Dermis lymphatic vessel endothelial cell (primary cell): ENCODE measurements at places on chromosomes 3 and 15. TPM values are rescaled to one million over a fixed set of nuclear protein-coding genes. Genes with fewer than 3 reads are reported as not detected.

ARPP21 gene
- not detected in 2 replicates for total RNA-seq

IQCF6 gene
- not detected in 2 replicates for total RNA-seq

GPR176 gene
- 7.4 and 8.0 TPM in 2 replicates for total RNA-seq

CAMK1 gene
- total RNA-seq = 23.9 and 27.6 TPM in 2 replicates

MAP3K13 gene
- total RNA-seq = 9.4 and 12.6 TPM in 2 replicates

P2RY13 gene
- total RNA-seq = not detected in 2 replicates

SLC49A4 gene
- total RNA-seq = 10.0 and 15.1 TPM in 2 replicates

ATP13A5 gene
- total RNA-seq = not detected in 2 replicates

MASP1 gene
- under 0.01 and 0.43 TPM in 2 replicates for total RNA-seq

LPP gene
- total RNA-seq = 29.3 and 43.6 TPM in 2 replicates

NR2E3 gene
- 0.22 and 0.26 TPM in 2 replicates for total RNA-seq

CCR8 gene
- total RNA-seq = not detected in 2 replicates

ZNF502 gene
- total RNA-seq = 2.2 and 4.2 TPM in 2 replicates

RAD51 gene
- 2.7 and 2.8 TPM in 2 replicates for total RNA-seq

COL6A6 gene
- not detected in 2 replicates for total RNA-seq

GCNT3 gene
- total RNA-seq = not detected in 2 replicates

LRTM1 gene
- not detected in 2 replicates for total RNA-seq

MYRIP gene
- total RNA-seq = 8.9 and 10.1 TPM in 2 replicates

NANOGP8 gene
- not detected in 2 replicates for total RNA-seq

ZFAND6 gene
- total RNA-seq = 198 and 237 TPM in 2 replicates

TEX55 gene
- total RNA-seq = not detected in 2 replicates

CHRFAM7A gene
- total RNA-seq = 0.60 and 1.6 TPM in 2 replicates

CCR9 gene
- not detected in 2 replicates for total RNA-seq

CCRL2 gene
- total RNA-seq = 0.22 and 0.26 TPM in 2 replicates

USP50 gene
- total RNA-seq = 0.17 TPM in 1 of 2 replicates, not detected in the other

FRMD4B gene
- 47.2 and 67.5 TPM in 2 replicates for total RNA-seq

ISLR gene
- total RNA-seq = 0.11 and 0.17 TPM in 2 replicates

LEKR1 gene
- total RNA-seq = 0.60 and 0.76 TPM in 2 replicates

DUOXA2 gene
- total RNA-seq = not detected in 2 replicates

ACP3 gene
- total RNA-seq = not detected in 2 replicates

CILP gene
- total RNA-seq = under 0.01 TPM in 1 of 2 replicates, not detected in the other

IGF1R gene
- 23.3 and 27.6 TPM in 2 replicates for total RNA-seq

ZNF148 gene
- total RNA-seq = 25.0 and 25.6 TPM in 2 replicates

ASB14 gene
- total RNA-seq = not detected in 2 replicates

SCG3 gene
- 0.43 and 1.6 TPM in 2 replicates for total RNA-seq

CIB2 gene
- total RNA-seq = 1.2 and 3.9 TPM in 2 replicates

CHRM5 gene
- total RNA-seq = 0.17 and 0.22 TPM in 2 replicates

CCDC39 gene
- under 0.01 TPM in 1 of 2 replicates, not detected in the other for total RNA-seq
